NCI-H524 treated with DMSO at 0.1 percent for 48 hours (cell line): ENCODE measurements at places on chromosomes 12 and 14.
A peak's percentile ranks its signal among the peaks of the same experiment; 100 is the strongest.

GRCh38 chr14:70020352-70021170 lies 141.3 kb downstream of the SMOC1 start:
- DNase-seq, result no peak

DNA sequence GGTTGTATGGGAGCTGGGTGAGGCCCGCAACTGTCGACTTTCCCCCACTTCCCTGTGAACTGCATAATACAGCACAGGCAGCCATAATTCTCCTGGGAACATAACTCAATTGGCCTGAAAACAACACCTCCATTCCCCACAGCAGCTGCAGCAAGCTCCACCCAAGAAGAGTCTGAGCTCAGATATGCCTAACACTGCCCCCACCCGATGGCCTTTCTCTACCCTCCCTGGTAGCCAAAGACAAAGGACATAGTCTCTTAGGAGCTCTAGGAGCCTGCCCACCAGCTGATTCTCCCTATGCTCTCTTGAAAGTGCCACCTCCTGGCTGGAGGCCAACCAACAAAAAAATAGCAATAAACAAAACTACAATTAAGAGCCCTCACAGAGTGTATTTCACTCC lies 542.7 kb upstream of the LMO3 start:
- DNase-seq, result no peak

DNA sequence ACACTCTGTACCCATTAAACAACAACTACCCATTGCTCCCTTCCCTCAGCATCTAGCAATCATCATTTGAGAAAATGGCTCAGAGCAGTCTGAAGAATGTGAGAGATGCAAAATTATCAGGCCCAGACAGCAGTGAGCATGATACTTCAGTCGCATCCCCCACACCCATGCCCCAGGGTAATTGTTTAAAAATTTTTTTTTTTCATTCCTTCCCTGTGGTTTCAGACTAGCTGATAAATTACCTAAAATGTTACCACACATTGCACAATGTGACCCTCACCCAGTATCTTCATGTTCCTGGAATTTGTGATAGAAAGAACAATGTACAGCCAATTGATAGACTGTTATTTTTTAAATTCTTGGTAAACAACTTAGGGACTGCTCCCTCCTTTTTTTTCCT lies 11.3 kb upstream of the USP15 start:
- DNase-seq, result no peak

GRCh38 chr12:43551971-43552559 lies at the start of gene ADAMTS20:
TSS of gene ADAMTS20 (minus strand) at chr12:43552203. CDS start at chr12:43551921, 282 bp downstream.
- DNase-seq, result peak; percentile 64

GRCh38 chr14:93212432-93212831 lies 5.4 kb downstream of the UBR7 start:
- no peak for DNase-seq

- DNase-seq, result no peak
Measured at GRCh38 chr14:74841230-74842207, 34.4 kb downstream of the PROX2 start.

- no peak for DNase-seq
Measured at GRCh38 chr12:3600951-3601350, 109.9 kb downstream of the PRMT8 start.

GRCh38 chr12:14284184-14284722 lies 81.2 kb upstream of the ATF7IP start:
- no peak for DNase-seq

GRCh38 chr12:126936181-126936851 lies 1330.7 kb upstream of the TMEM132C start:
- no peak for DNase-seq

DNA sequence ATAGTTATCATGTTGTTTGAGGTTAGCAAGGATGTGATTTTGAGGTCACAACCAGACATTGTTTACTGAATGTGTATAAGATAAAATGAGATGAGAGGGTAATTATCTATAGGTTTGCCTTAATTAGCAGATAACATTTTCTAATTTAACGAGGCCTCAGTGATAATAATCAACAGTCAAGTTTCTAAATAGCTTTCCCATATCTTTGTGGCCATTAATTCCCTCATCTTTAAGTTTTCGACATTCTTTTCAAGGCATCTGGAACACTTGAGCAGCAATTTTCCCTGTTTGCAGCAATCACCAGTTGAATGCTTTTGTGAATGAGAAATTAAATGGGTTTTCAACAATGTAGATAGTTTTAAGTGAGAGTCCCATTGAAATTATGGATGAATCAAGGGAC lies 304.1 kb downstream of the SYT1 start:
- no peak for DNase-seq

- no peak for DNase-seq
Measured at GRCh38 chr12:51631591-51631990, 40.6 kb downstream of the SCN8A start.

DNA sequence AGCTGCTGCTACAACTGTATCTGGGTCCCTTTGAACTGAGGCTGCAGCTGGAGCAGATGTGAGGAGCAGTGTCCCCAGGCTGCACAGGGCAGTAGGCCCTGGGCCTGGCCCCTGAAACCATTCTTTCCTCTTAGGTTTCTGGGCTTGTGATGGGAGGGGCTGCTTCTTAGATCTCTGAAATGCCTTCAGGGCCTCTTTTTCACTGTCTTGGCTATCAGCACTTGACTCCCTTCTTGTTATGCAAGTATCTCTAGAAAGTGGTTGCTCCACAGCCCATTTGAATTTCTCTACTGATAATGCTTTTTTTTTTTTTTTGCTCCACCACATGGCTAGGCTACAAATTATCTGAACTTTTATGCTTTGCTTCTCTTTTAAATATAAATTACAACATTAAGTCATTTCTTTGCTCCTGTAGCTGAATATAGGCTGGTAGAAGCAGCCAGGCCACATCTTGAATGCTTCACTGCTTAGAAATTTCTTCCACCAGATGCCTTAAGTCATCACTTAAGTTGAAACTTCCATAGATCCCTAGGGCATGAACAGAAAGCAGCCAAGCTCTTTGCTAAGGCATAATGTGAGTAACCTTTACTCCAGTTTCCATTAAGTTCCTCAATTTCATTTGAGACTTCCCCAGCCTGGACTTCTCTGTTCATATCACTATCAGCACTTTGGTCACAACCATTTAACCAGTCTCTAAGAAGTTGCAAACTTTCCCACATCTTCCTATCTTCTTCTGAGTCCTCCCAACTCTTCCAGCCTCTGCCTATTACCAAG lies 41.1 kb downstream of the ACSM4 start:
- no peak for DNase-seq

- DNase-seq, result no peak
Measured at GRCh38 chr12:131639270-131639940, 71.5 kb upstream of the SFSWAP start.

DNA sequence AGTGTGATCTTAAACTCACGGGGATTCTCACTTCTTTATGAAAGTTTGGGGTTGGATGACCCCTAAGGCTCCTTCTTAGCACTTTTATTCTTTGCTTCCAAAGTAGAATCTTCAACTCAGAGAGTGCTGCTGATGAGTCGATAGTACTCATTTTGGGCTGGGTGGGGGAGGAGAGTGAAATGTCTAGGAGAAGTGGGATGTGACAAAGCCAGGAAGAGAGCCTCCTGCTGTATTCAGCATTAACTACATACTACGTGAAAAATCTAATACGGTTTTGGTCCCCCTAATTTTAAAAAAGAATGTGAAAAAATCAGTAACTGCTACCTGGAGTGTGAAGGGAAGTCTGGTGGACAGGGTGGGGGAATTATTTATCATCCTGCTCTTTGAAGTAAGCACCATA lies 148.3 kb downstream of the SAMD4A start:
- no peak for DNase-seq

- no peak for DNase-seq
Measured at GRCh38 chr14:68655021-68655831, 137.6 kb downstream of the ZFP36L1 start.

- DNase-seq, result no peak
Measured at GRCh38 chr14:63011623-63012022, 33.6 kb downstream of the KCNH5 start.

GRCh38 chr12:122966743-122967550 lies 684 bp upstream of the ABCB9 start:
- no peak for DNase-seq

DNA sequence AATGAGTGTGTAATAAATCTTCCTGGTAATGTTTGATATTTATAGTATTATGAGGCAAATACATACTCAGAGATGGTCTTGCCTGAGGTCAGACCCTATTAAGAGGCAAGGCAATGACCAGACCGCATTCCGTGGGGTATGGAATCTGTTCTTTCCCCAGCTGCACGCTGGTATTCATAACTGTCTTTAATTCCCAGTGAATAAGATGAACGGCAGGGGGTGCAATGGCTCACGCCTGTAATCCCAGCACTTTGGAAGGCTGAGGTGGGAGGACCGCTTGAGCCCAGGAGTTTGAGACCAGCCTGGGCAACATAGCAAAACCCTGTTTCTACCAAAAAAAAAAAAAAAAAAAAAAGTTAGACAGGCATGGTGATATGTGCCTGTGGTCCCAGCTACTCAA lies 44.6 kb downstream of the ERO1A start:
- no peak for DNase-seq

DNA sequence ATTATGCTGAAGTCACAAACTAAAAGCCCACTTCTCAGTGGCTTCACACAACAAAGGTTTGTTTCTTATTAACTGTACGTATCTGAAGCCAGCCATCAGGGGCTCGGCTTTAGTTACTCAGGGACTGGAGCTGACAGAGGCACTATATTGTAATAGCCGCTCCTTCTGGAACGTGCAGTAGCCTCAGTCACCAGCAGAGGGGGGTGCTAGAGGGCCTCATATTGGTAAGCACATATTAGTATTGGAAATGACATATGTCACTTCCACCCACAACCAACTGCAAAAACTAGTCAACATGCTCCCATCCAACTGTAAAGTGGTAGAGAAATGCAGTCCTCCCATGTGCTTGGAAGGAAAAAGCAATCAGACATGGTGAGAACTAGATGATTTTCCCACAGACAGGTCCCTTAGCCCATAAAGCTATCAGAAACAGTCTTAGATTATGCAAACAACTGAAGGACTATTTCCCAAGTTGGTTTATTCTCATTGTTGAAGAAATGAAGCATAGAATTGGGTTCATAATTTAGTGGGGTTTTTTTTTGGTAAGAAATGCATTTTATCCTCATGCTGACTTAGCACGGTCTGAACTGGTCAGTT lies 183.6 kb upstream of the G2E3 start:
- peak; percentile 12 for DNase-seq

- DNase-seq, result no peak
Measured at GRCh38 chr14:93108105-93108504, 7.6 kb downstream of the ITPK1 start.

DNA sequence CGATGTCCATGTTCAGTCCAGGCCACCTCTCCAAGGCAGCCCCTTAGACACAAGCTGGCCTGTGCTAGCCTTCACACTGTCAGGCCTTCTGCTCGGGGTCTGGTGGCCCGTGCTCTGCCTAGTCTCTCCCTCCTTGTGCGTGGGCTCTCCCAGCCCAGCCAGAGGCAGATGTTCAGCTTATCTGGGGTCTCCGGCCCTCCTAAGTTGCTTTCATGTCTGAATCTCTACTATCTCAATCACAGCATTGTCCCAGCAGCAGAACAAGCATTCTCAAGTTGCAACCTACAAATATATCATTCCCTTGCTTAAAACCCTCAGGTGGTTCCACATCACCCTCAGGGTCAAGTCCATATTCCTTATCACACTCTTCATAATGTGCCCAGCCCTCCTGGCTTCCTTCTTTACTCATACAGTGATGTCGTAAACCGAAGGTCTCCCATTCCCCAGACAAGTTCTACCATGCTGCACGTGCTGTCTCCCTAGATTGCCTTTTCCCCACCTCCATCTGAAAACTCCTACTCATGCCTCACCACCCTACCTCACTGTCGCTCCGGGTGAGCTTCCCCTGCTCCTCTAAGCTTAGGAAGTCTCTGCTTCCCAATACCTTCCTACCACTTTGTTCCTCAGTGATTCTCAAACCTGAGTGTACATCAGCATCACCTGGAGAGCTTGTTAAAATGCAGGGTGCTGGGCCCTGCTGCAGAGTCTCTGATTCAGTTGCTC lies 1.5 kb downstream of the KRT73 start:
- no peak for DNase-seq

DNA sequence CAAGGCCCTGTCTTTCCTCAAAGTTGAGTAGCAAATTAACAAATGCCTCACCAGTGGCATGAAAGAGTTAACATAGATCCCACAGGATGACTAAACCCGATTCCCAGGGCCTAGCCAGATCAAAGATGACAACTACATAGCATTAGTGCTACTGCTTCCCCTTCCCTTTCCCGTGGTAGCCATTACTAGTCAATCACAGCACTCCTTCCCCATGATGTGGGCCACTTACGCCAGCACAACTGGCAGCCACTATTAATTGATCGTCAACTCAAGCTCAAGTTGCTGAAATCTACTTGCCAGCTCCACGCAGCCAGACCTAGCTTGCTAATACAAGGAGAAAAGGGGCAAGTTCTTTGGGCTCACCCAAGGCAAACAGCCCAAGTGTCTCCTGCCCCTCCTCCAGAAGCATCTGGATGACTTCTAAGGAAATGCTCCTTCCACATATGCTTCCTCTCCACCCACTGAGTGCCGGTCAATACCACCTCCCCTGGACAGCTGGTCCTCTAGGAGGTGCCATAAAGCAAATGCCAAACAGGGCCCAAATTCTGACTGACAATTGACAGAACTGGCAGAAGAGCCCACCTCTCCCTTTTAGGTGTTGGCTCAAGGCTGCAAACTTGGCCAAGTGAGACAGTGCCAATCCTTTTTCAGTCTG lies 72.6 kb downstream of the NUAK1 start:
- no peak for DNase-seq

DNA sequence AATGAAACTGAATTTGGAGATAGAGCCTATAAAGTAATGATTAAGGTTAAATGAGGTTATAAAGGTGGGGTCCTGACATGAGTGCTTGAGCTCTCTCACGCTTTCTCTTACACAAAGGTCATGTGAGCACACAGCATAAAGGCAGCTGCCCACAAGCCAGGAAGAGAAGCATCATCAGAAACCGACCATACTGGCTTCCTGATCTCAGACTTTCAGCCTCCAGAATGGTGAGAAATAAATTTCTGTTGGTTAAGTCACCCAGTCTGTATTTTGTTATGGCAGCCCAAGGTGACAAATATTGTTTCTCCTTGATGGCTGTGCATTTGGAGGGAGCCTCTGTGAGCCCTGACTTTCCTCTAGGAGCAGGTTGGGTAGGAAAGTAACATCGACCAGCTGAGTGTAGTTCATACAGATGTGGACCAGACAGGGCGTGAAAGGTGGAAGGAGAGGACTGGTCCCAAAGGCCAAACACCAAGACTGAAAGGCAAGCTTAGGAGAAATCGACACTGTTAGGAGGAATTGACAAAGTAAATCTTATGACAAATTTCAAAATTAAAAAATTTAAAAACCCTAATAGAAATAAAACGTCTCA lies 97.6 kb upstream of the SLC38A2 start:
- DNase-seq, result no peak

DNA sequence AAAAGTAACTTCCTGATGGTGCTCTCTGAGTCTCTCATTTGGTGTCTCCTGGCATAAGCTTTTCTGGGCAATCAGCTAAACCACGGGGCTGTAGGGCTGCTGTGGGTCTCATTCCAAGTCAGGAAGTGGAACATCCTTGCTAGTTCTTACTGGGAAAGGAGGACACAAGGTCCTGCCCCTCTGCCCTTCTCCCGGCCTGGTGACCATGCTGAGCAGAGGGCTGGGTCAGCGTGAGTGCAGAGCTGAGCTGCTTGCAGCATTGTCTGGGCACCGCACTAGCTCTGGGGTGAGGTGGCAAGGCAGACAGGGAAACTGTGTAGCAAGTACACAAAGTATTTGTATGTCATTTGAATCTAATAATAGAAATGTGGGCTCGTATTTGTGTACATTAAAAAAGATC lies 45.0 kb upstream of the ASPG start:
- no peak for DNase-seq

- DNase-seq, result no peak
Measured at GRCh38 chr14:22656945-22657731, 13.0 kb upstream of the OR6J1 start.
